Kasumi-1 (cell line): ENCODE measurements at places on chromosomes 4 and X.

- DNase-seq: peak; percentile 38
Measured at GRCh38 chr4:21134994-21135393, 434.7 kb downstream of the PACRGL start.

GRCh38 chr4:70533211-70533610 lies 14.8 kb downstream of the AMTN start:
- no peak for DNase-seq

DNA sequence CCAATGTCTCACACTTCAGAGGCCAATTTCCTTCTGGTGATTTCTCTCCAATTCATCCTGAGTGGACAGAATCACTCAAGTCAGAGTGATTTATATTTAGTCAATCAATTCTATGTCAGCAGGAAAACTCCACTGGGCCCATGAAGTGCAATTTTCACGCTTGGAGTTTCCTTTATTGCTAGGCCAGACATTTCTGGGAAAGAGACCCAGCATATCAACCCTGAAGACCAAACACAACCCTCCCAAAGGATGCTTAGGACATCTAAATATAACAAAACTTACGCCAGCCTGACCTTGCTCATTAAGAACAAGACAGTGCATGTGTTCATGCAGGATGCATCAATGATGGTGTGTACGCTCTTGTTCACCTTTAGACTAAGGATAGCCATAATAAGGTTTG lies 156.4 kb downstream of the RASL11B start:
- no peak for DNase-seq

DNA sequence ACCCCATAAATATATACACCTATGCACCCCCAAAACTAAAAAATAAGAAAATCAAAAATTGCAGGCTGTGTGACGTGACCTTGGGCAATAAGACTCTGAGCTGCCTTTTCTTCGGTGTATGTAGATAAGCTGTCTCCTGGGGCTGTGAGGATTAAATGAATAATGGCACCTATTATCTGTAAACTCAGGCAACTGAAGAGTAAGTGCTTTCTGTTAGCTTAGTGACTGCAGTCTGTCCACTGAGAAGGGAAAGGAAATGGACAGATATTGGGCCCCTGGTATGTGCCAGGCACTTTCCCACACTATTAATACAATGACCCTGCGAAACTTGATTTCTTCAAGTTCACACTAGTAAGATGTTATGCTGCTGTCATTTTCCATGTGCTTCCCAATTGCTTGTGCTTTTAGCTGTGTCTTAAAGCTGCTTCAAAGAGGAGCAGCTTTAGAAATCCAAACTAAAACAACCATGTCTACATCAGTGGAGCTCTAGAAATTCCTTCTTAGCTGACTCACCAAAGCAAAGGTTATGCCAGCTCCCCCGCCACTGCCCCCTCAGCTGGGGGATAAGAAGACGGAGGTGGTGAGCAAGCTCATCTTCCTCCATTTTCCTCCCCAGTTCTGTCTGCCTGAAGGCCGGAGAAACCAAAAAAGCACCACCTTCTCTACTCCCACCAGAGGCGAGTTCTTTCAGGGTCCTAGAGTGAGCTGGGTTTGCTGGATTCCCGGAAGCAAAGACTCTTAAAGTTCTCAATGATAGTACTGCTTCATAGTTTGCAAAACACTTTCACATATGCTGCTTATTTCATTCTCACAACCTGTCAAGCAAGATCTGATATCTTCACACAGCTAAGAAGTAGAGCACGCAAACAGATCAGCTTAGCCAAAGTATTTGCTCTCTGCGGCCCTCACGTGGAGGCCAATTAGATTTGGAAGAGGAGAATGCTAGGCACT lies 8.8 kb upstream of the DGAT2L6 start:
- DNase-seq: no peak

DNA sequence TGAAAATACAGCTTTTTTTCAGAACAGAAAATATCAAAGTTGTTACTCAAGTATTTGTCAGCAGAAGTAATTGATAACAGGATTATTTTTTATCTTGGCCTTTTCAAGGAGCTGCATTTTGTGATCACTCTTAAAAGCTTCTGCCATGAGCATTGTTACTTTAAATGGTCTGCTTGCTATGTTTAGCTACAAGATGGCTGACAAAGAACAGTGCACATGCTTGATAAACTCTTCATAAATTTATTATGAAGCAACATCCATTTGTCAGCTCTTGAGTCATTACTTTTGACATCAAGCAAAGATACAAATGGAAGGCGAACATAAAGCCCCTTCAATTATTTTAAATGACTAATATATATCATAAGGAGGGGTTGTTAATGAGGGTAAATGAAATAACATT lies 205.4 kb upstream of the RPS6KA3 start:
- no peak for DNase-seq

- DNase-seq: no peak
Measured at GRCh38 chr4:144411119-144411518, 234.8 kb upstream of the HHIP start.

DNA sequence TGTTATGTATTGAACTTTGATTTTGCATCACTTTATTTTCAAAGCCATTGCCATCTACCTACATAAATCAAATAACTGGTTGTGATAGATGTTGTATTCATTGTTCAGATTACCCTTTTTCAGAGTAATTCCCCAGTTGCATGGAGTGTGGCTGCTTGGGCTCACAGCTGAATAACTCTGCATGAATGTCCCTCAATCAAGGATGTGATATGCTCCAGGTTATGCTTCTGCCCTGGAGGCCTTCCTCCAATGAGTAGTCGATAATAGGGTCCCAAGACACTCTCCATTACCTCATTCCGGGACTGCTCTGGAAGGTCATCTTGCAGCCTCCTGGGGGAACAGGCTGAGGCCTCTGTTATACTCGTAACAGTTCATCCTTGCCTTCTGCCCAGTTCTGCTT lies 251.8 kb downstream of the ADGRL3 start:
- no peak for DNase-seq

DNA sequence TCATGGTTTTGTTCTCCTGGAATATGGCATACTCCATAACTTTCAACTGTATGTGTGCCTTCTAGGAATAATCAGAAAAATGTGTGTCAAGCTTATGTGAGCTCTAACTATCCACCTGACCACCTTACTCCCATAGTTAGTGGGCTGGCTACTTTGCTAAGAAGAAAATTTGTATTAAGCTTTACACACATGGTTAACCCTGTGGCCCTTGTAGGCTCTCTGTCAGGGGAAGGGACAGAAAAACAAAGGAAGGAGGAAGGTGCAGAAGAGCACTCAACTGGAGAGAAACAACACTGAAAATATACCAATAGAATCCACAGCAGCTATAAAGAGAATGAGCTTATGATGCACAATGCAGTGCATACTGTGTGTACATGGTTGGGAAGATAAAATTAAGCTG lies 84.6 kb downstream of the PPP3CA start:
- DNase-seq: no peak

DNA sequence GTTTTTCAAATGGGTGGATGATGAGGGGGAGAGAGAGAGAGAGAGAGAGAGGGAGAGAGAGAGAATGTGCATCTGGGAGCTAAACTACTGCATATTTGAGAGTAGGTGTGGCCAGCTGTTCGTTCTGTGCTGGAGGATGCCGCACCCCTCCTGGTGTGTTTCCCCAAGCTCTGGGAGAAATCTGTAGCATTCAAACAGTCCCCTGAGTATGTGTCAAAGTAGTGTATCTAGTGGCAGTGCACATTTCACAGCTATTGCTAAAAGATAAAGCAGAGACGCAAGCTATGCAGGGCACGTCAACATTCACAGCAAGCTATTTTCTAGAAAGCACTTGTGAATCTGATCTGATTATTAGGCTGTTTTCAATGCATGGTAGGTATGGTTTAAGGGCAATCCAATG lies 83.5 kb upstream of the LIMCH1 start:
- no peak for DNase-seq

GRCh38 chr4:64796581-64796980 lies 387.3 kb upstream of the TECRL start:
- no peak for DNase-seq

DNA sequence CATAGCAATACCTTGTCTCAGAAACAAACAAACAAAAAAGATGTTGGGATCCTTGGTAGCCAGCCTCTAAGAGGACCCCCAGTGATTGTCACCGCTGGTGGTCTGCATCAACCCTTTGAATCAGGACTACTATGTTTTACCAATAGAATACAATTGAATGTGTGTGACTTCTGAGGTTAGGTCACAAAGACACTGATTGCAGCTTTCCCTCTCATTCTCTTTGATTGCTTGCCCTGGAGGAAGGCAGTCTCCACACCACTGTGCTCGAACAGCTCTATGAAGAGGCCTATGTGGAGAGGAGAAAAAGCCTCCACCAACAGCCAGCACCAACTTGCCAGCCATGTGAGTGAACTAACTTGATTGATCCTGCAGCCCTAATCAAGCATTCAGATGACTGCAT lies 2.8 kb upstream of the SMIM14 start:
- no peak for DNase-seq

DNA sequence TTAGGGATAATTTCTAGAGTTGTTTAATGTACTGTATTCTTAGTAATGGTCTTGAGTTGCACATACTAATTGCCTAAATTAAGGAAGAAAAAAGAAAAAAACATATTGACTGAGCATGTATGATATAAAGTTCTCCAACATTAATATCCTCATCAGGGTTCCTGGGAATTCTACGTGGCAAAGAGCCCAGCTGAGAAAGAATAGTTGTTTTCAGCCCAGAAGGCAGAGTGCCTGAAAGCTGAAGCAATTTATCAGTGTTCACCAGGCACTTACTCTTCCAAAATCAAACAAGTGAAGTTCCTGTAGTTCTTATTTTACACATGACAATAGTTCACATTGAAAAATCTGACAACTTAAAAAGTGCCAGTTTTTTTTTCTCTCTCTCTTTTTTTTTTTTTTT lies 27.7 kb downstream of the YIPF7 start:
- DNase-seq: no peak

- DNase-seq: no peak
Measured at GRCh38 chr4:1448589-1449420, 42.6 kb upstream of the NKX1-1 start.

DNA sequence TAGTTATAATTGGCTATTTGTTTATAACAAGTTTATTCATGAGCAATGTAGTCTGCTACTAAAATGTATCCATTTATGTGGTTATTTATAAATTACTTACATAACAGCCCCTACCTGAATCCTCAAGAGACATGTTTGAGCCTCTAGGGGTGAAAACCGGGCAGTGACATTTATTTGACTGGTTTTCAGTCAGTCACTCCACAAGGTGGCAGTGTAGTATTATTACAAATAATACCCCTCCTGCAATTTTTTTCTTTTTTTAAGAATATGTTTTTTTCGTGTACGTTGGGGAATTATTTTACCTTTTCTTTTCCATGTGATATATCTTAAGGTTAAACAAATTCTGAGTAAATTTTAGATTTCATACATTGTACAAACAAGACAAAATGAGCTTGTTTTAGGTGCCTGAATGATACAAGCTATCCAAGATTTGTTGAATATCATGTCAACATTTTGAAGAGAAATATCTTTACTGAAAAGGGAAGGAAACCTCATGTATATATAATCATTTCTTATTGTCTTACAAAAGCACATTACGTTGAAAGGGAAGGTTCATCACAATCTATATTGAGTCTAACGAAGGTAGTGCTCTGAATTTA lies 598.7 kb upstream of the TECRL start:
- peak; percentile 57 for DNase-seq

- DNase-seq: no peak
Measured at GRCh38 chr4:34271479-34272355, 1972.6 kb downstream of the ARAP2 start.

DNA sequence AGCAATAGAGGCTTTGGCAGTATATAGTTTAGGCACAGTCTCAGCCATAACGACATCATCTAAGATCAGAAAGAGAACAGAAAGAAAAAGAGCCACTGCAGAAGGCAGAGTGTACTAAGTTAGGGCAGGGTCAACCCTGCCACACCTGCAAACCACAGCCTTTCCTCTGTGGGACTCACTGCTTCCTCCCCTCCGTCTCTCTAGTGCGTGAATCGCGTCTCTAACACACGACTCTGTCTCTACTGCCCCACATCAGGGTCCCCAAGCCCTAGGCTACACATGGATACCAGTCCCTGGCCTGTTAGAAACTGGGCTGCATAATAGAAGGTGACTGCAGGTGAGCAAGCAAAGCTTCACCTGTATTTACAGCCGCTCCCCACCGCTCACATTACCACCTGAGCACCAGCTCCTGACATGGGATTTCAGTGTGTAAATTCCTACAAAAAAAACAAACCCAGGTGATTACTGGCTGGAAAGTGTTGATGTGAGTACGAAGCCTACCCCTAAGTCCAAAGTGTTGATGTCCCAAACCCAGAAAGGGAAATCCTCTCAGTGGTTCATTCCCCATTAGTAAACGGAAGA lies 128.9 kb downstream of the PRKX start:
- no peak for DNase-seq
